Dermis lymphatic vessel endothelial cell (primary cell): ENCODE measurements at places on chromosomes 11 and 22. TPM values are rescaled to one million over a fixed set of nuclear protein-coding genes. Genes with fewer than 3 reads are reported as not detected.

Gene IL18
- total RNA-seq, result 0.11 TPM in 1 of 2 replicates, not detected in the other

Gene BTG4
- not detected in 2 replicates for total RNA-seq

Gene EFCAB6
- total RNA-seq, result 0.22 and 1.1 TPM in 2 replicates

Gene CD59
- 481 and 962 TPM in 2 replicates for total RNA-seq

Gene DCDC1
- total RNA-seq, result under 0.01 TPM in 2 replicates
